Kidney (tissue), 22 donors: ENCODE measurements at places on chromosomes 6 and 20.

GRCh38 chr6:47134476-47135189 lies 92.5 kb upstream of the ADGRF1 start:
- no peak for DNase-seq

DNA sequence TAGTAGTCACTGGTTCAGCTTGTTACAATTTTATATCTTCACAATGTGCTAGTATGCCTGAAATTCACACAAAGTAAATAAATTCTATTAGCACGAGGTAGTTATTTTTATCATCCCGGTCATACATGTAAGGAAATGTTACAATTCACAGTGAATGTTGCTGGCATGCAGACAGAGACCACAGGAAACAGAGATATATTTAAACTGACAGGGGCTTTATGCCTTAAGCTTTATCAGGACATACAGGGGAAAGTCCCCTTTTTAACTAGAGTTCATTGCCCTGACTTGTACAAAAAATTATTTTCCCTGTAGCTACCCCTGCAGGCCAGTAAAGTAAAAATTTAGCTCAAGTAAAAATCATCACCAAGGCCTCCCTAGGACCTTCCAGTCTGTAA lies 712.0 kb upstream of the NRSN1 start:
- DNase-seq: no peak

- peak; percentile 58 for DNase-seq
Measured at GRCh38 chr6:144315981-144316861, 31.1 kb downstream of the UTRN start.

DNA sequence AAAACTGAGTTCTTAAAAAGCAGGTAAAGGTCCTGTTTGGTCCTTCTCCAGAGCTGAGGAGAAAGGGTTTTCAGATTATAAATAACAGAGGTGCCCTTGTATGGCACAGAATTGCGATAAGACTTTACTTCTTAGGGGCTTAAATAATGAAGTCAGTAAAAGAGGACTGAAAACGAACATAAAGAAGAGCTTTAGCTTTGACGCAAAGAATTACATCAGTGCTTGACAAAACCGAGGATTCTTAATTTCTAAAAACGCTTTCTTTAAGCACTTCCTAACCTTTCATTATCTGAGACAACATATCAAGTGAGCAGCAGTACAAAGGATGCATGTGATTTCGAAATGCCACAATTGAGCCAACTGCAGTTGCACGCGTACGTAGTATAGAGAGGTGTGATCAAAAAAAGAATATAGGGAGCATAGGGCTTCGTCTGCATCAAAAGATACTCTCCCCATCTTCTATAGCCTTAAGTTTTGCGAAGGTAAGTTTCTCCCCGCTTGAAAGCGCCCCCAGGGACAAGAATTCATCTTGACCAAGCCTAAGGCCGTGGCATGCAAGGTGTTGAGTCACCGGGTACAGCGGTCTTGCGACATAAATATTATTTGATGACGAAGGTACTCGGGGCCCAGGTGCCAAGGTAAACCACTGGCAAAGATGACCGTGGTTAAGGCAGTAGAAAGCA lies 778 bp upstream of the LOC128125822 start:
- peak; percentile 84 for DNase-seq

GRCh38 chr6:116386581-116387299 lies 16.0 kb downstream of the DSE start:
- no peak for DNase-seq
